ENCODE measurements at places on chromosomes 12 and 14. TPM values are rescaled to one million over a fixed set of nuclear protein-coding genes. Genes with fewer than 3 reads are reported as not detected.

GRCh38 chr12:118430516-118430915 is 54.2 kb downstream of the SUDS3 start:
- no peak for DNase-seq
- H3K27me3 ChIP-seq: no peaks in the 10 kb centered on the region
- peaks cover 13% of the 10 kb centered on the region for H3K36me3 ChIP-seq
- H3K4me3 ChIP-seq: no peak overlapping the region

DNA sequence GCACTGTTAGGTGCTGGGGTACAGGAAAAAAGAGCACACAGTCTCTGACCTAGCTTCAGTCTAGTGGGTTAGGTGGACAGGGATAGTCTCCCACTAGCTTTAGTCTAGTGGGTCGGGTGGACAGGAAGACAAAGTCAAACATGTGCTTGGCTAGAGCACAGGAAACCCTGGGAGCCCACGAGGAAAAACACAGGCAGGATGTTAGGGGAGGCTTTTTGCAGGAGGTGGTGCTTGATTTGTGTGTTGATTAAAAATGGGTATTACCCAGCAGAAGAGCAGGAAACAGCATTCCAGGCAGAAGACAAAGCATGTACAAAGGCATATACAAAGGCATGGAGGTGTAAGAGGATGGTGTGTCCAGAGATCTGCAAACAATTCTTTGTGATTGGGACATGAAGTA is 23.3 kb downstream of the SLC38A2 start:
- no peaks in the 10 kb centered on the region for H3K36me3 ChIP-seq
- DNase-seq: no peak
- H3K27me3 ChIP-seq: no peaks in the 10 kb centered on the region
- H3K27ac ChIP-seq: no peak overlapping the region
- H3K4me3 ChIP-seq: no peak overlapping the region
- H3K4me1 ChIP-seq: peaks cover 11% of the 10 kb centered on the region

- H3K27me3 ChIP-seq: peaks cover 33% of the 10 kb centered on the region
- no peak overlapping the region for H3K27ac ChIP-seq
- H3K4me3 ChIP-seq: no peak overlapping the region
Observed at GRCh38 chr12:42586268-42586667, 3.3 kb downstream of the PRICKLE1 start.

DNA sequence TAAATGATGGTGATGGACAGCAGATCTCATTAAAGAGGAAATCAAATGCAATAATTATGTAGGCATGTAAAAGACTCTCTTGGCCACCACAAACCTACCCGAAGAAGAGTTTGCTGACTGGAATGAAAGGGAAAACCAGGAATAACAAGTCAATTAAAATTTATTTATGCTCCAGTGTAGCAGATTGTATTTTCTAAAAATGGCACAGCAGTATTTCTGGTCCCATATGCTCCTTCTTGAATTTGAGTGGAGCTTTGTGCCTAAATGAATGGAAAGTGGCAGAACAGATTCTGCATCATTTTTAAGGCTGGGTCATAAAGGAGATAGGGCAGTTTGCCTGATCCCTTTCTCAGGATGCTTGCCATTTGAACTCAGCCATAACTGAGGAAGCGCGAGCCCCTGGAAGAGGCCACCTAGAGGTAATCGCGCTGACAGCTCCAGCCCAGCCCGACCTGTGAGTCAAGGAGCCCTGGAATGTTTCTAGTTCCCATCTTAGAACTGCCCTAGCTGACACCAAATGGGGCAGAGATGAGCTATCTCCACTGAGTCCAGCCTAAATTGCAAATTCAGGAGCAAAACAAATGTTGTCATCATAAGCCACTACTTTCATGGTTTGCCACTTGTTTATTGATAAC is 229.2 kb upstream of the TMTC1 start:
- DNase-seq: no peak
- H3K4me3 ChIP-seq: no peak overlapping the region
- H3K36me3 ChIP-seq: no peaks in the 10 kb centered on the region
- no peak overlapping the region for H3K27ac ChIP-seq
- no peaks in the 10 kb centered on the region for H3K4me1 ChIP-seq
- no peaks in the 10 kb centered on the region for H3K27me3 ChIP-seq

GRCh38 chr14:82757776-82758175 is 1224.1 kb upstream of the SEL1L start:
- no peak overlapping the region for H3K27ac ChIP-seq
- H3K27me3 ChIP-seq: no peaks in the 10 kb centered on the region
- H3K4me1 ChIP-seq: no peaks in the 10 kb centered on the region
- no peaks in the 10 kb centered on the region for H3K36me3 ChIP-seq
- DNase-seq: no peak

DNA sequence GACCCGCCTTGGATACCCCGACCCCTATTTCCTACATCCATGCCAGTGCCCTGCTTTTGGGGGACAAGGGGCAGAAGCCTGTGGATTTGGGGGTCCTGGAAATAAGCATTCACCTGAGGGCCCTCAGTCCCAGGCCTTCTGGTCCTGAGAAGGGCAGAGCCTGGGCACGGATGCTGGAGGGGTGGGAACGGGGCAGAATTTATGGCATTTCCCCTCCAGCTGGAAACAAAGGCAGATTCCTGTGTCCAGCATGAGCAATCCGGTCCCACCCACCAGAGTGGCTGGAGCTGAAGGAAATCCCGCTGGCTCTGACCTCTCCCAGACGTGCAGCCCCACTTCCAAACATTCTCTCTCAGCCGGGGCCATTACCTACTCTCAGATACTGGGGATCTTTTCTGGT is 9.3 kb downstream of the ANKRD33 start:
- H3K4me3 ChIP-seq: no peak overlapping the region
- DNase-seq: no peak
- H3K4me1 ChIP-seq: no peaks in the 10 kb centered on the region
- no peak overlapping the region for H3K27ac ChIP-seq
- no peaks in the 10 kb centered on the region for H3K36me3 ChIP-seq
- H3K27me3 ChIP-seq: peaks cover 3% of the 10 kb centered on the region

GRCh38 chr12:75783093-75783877 is 248.3 kb downstream of the PHLDA1 start:
- H3K27me3 ChIP-seq: peaks cover 9% of the 10 kb centered on the region
- H3K27ac ChIP-seq: no peak overlapping the region
- peaks cover 10% of the 10 kb centered on the region for H3K4me1 ChIP-seq

- H3K27ac ChIP-seq: peak overlapping the region; percentile 78
- no peaks in the 10 kb centered on the region for H3K27me3 ChIP-seq
- DNase-seq: no peak
- H3K4me1 ChIP-seq: peaks cover 80% of the 10 kb centered on the region
Observed at GRCh38 chr12:11812241-11812585, 162.7 kb downstream of the ETV6 start.

The SELPLG gene
- 60.1 TPM for total RNA-seq

The ACOT4 gene
- 3.2 TPM for total RNA-seq

The TOMM20L gene
- total RNA-seq: not detected

The BEGAIN gene
- 3.4 TPM for total RNA-seq

The LUM gene
- not detected for total RNA-seq

Measured in activated CD4-positive, alpha-beta memory T cell treated with anti-CD3 and anti-CD28 coated beads for 36 hours (primary cell).